SJSA1 (cell line): ENCODE measurements at places on chromosomes 3 and 15. TPM values are rescaled to one million over a fixed set of nuclear protein-coding genes. Genes with fewer than 3 reads are reported as not detected.
A peak's percentile ranks its signal among the peaks of the same experiment; 100 is the strongest.

OXNAD1 gene
- total RNA-seq, result 5.0 and 9.9 TPM in 2 replicates

DNA sequence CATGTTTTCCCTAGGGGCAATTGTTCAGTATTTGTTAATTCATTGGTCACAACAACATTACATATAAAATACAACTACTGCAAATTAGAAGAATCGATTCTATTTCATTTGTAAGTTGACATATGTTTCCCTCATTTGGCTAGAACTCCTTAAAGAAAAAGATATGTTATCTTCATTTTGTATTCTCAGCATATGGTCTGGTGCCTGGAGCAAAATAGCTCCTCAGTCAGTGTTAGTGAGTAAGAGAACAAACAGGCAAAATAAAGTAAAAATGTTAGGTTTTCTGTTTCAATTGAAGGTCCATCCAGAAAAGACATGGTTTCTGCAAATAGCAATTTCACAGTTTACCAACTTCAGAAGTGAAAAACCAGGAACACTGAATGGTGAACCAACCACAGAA lies 1343.1 kb downstream of the ROBO1 start:
- DNase-seq, result no peak

SOX14 gene
- total RNA-seq, result not detected in 2 replicates

GRCh38 chr3:65265942-65266590 lies 578.3 kb upstream of the ADAMTS9 start:
- DNase-seq, result no peak

- DNase-seq, result no peak
Observed at GRCh38 chr3:37502621-37503020, 328.2 kb upstream of the LRRFIP2 start.

- DNase-seq, result peak; percentile 54
Observed at GRCh38 chr15:51869060-51869421, 39.6 kb downstream of the TMOD3 start.

- no peak for DNase-seq
Observed at GRCh38 chr3:12384451-12385233, 95.8 kb downstream of the PPARG start.

DNA sequence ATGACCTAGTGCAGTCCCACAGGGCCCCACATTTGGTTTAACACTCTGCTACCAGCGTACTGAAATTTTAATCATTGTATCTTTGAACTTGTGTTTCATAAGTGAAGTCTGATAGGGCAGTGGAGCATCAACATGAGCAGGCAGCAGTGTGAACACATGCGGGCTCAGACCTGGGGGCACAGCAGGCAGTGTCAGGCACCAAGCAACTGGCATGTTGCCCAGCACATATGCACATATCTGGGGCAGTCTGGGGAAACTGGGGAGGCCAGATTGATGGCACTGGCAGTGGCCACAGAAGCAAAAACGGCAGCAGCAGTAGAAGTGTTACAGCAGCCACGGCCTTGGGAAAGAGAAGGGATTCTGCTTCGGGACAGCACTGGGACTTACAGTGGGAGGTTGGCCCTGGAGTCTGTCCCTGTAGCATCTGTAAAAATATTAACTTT lies 353.9 kb upstream of the KCNMB2 start:
- DNase-seq, result no peak

DNA sequence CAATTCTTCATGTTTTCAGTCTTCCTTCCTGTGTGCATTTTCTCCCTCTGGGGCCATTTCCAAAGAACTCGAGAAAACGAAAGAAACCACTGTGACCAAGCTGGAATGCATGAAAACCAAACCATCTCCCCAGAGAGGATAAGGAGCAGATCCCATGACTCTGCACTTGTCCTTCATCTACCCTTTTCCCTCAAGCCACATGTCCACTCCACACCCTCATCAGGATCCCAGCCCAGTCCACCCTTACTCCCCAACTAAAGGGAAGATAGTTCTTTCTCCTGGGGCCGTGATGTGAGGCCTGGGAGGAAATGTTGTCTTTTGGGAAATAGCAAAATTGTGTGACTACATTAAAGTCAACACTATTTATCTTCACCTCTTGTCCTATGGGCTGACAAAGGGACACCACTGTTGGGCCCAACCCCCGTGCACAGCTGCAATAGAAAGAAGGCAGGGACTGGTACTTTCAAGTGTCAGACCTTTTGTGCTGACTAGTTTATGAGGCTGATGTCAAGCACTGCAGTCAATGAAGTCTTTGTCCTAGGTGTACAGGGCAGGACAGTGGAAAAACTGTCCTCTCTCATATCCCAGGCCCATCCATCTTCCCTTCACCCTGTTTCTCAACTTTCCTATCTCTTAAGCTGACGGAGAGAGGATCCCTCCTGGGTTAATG lies 487.1 kb upstream of the NR2F2 start:
- DNase-seq, result no peak

- DNase-seq, result no peak
Observed at GRCh38 chr15:88393719-88394519, 73.3 kb downstream of the MRPL46 start.

- DNase-seq, result peak; percentile 4
Observed at GRCh38 chr3:23325466-23326065, 122.4 kb downstream of the UBE2E2 start.

- no peak for DNase-seq
Observed at GRCh38 chr3:12380461-12380860, 91.6 kb downstream of the PPARG start.

DNA sequence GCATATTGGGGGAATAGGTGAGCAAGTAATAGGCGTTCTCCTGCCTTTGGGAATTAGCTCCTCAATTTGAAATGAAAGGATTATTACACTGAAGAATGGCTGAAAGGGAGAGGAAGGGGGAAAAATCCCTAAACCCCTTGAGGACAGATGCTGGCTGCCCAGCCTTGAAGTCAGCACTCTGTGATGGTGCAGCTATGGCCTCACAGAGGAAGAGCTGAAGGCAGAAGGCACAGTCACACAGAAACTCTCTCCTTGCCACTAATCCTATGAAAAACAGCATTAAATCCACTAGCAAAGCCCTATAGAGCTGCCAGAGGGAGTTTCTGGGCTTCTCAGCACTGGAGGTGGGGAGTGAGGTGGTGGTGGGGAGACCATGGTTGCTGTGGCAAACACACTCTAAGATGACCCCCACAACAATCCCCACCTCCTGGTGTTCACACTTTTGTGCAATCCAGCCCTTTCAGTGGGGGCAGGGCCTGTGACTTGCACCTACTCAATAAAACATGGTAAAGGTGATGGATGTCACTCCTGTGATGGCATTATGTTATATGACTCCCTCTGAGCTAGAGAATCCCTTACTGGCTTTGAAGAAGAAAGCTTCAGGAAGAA lies 101.2 kb downstream of the RFTN1 start:
- DNase-seq, result no peak

WDR93 gene
- 0.05 TPM in 1 of 2 replicates, not detected in the other for total RNA-seq

GRCh38 chr15:29046977-29047376 lies 161.2 kb downstream of the APBA2 start:
- no peak for DNase-seq

DNA sequence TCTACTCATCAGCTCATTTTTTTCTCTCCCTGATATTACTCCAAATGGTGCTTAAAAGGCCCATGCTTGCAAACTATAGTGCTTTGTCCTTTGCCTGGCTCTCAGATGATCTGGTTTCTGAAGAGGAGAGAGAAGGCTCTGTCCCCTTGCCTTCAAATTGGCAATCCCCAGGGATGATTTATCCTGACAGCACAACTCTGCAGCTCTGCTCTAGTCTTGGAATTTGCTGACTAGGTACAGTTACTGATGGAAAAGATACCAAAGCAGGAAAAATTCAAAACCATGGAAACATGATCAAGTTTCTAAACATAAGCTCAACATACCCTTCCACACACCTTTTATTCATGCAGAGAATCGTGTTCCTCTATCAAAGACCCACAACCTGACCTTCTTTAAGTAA lies 106.7 kb upstream of the CADPS start:
- no peak for DNase-seq

DNA sequence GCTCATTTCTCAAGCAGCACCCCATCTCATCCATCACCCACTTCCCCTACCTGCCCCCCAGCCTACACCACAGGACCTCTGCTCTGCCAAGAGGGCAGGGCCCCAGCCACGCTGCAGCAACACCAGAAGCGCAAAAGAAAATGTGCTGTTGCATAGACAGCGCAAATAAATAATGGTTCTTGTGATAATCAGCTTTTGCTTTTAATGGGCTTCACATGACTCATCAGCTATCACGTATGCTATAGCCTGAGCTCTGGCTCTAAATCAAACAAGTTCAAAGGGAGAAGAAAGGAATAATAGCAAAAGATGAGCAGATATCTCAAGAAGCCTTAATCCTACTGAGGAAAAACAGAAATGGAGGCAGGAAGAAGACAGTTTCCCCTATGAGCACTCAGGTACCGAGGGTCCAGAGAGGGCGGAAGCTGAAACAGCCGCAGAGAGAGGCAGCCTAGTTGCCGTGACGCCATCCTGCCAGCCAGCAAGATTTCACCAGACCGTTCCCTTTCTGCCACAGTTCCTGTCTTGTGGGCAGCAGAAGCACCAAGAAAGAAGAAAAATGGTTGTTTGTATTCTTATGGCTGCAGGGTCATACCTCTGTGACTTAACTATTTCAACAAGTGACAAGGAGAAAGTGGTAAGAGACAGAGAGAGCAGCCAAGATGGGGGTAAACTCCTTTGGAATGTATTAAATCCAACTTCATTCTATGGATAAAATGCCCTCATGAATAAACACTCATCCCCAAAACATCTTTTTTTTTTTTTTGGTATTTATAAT lies 22.0 kb downstream of the RAB27A start:
- peak; percentile 20 for DNase-seq

B3GNT5 gene
- total RNA-seq, result 0.66 and 2.2 TPM in 2 replicates

CCDC39 gene
- not detected in 2 replicates for total RNA-seq

- DNase-seq, result peak; percentile 77
Observed at GRCh38 chr3:128488991-128489673, 3.9 kb downstream of the GATA2 start.

HRG gene
- not detected in 2 replicates for total RNA-seq

GRCh38 chr3:60262546-60262945 lies 988.7 kb downstream of the FHIT start:
- DNase-seq, result no peak

- peak; percentile 25 for DNase-seq
Observed at GRCh38 chr3:143056372-143056771, 55.0 kb downstream of the U2SURP start.

- no peak for DNase-seq
Observed at GRCh38 chr15:38684440-38685010, 119.9 kb upstream of the RASGRP1 start.

PPM1L gene
- 0.03 and 0.24 TPM in 2 replicates for total RNA-seq

GRCh38 chr3:140843656-140844055 lies 98.0 kb upstream of the SLC25A36 start:
- no peak for DNase-seq

DNA sequence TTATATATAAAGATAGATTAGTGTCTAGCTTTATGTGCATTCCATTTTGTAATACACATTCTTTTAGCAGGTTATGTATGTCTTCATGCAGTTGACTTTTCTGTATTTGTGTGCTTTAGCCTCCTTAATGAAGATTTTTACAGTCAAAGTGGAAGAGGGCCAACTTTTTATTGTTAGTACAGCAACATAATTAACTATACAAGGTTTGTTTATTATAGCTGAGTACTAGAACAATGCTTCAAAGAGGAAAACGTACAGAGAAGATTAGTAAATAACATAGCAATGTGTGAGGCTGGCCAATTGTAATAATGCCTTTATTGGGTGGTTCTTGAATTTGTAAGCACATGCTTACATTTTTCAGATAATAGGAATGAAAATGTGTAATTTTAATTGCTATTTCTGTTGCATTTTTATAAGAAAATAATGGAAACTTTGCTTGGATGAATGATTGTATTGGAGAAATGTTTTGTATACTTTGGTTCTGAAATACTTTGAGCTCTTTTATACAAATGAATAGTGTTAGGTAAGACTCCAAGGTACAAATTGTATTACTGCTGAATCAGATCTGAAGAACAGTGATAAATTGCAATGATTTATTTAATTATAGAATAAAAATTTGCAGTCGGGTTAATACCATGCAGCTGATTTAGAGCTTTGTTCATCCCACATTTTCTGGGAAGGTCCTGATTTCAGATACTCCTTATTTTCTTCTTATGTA lies 41.4 kb downstream of the UBE2E2 start:
- DNase-seq, result no peak

- DNase-seq, result no peak
Observed at GRCh38 chr3:23741036-23741706, 64.6 kb upstream of the UBE2E1 start.

TUBGCP4 gene
- 9.4 and 11.7 TPM in 2 replicates for total RNA-seq

PDHB gene
- 147 and 154 TPM in 2 replicates for total RNA-seq

GRCh38 chr3:179149951-179150350 lies 1.8 kb downstream of the PIK3CA start:
- DNase-seq, result no peak

DNA sequence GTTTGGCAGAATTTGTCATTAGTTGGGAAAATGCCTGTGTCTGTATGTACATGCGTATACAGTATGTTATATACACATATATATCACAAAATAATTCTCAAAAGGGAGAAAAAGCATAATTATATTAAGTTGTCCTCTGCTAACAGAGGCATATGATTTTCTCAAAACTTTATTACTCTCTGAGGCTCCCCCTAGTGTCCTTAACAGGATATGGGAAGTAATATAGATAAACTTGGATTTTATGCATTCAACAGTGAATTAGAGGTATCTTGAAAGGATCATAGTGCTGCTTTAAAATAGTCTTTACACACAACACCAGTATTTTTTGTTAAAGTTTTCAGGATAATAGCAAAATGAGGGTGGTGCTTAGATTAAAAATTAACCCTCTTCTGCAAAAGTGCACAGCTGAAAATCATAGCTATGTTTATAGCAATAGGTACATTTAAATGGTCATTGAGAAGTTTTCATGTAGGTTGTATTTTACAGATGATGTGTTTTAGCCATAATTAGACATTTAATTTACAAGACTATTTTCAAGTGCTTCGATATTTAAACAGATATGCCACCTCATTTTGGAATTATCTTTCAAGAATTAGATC lies 454.0 kb upstream of the ROBO2 start:
- DNase-seq, result no peak

CKMT1B gene
- not detected in 2 replicates for total RNA-seq

- DNase-seq, result no peak
Observed at GRCh38 chr15:93974804-93975481, 256.4 kb upstream of the MCTP2 start.

GRCh38 chr3:105774444-105775180 lies 94.2 kb downstream of the CBLB start:
- no peak for DNase-seq

DNA sequence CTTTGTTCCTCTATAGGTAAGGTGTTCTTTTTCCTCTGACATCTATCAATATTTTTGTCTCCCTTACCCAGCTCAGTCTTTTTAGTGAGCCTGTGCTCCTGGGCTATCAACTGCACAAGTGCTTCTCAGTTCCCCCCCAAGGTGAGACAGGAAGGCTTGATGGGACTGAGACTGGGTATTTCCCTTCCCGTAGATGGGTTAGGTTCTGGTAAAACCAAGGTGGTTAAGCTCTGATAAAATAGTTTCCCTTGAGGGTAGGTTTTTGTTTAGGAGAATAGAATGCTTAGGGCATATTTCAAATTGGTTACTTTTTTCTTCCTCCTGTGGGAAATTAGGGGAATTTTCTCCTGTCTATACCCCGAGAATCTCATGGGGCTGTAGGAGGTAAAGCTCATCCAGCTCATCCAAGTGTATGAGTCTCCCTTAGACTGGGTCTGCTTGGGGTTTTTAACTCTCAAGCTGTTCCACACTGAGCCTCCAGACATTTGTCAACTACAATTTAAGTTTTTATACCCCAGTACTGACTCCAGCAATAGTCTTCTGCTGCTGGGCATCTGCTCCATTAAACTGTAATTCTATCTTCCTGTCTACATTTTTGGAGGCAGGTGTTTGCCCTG lies 44.9 kb downstream of the OXSR1 start:
- DNase-seq, result no peak

TNNC1 gene
- total RNA-seq, result 18.2 and 32.1 TPM in 2 replicates
